Amniotic stem cell (primary cell): ENCODE measurements at places on chromosomes 7 and 10.

- DNase-seq: no peak
These were observed 4.7 kb upstream of the DEPP1 start for GRCh38 chr10:44983066-44983894.

DNA sequence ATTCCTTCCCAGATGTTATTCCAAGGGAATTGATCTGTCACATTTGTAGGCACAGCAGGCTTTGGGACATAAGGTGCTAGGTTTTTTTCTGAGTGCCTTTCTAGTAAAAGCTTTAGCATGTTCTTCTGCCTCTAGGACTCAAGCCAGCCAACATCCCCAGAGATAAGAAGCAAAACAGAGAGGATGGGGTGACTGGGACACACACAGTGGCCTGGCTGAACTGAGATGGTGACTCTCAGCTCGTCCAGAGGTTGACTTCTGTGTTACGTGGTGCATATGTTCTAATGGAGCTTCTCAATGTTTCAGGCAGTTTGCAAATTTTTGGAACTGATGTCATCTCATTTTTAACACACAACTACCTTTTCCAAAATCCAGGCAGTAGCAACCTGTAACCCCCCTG lies 188.1 kb upstream of the CELF2 start:
- DNase-seq: no peak

DNA sequence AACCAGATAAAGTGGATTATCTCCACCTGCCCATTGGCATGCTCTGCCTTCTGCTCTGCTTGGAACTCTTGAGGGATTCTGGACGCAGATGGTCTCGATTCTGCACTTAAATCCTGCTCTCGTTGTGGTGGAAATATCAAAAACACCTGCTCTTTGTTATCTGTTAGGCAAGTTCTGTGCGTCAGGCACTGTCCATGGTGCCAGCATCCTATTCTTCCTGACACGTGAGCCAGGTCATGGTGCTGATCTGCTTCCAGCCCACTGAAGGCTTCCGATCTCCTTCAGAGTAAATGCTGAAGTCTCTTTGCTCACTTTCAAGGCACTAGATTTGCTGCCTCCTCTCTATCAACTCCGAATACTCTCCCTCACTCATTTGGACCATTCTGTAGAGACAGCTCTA lies 505.6 kb downstream of the HTR7 start:
- DNase-seq: no peak

- no peak for DNase-seq
These were observed 249.8 kb downstream of the TRIL start for GRCh38 chr7:28708033-28708951.

GRCh38 chr10:50600286-50600685 lies 23.5 kb downstream of the SGMS1 start:
- DNase-seq: no peak

DNA sequence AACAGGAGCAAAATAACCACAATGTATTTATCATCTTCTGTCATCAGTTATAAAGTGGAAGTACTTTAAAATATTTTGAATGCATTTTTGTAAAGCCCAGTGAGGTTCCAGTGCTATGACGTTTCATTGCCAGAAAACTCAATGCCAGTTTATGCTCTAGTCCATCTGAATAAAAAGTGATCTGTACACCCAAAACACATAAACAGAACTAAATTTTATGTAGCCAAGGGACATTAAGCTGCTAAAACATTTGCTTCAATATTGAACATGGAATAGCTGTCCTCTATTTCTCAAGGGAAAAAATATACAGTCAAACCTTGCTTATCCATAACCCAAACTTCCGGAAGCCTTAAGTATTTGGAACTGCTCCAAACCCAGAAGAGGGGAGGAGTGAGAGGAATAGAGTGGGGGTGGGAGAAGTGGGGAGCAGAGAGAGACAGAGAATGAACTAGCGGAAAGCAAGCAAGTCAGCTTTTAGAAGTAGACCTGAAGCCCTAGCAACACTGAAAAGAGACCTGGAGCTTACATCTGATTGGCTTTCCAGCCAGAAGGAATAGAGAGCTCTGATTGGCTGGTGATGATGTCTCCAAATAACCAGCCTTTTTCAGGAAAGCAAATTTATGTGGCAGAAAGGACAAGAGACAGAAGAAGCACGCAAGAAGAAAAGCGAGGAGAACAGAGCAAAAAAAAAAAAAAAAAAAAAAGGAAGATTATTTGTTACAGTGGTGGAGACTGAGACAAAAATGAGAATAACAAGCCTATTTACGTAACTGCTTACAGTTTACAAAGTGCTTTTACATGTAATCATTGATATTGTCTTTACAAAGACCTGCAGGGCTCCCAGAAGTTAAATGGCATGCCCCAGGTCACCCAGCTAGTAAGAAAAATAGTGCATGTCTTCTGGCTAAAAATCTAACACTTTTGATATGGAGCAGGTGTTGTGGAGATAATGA lies 196.0 kb downstream of the RNLS start:
- DNase-seq: peak; percentile 56

DNA sequence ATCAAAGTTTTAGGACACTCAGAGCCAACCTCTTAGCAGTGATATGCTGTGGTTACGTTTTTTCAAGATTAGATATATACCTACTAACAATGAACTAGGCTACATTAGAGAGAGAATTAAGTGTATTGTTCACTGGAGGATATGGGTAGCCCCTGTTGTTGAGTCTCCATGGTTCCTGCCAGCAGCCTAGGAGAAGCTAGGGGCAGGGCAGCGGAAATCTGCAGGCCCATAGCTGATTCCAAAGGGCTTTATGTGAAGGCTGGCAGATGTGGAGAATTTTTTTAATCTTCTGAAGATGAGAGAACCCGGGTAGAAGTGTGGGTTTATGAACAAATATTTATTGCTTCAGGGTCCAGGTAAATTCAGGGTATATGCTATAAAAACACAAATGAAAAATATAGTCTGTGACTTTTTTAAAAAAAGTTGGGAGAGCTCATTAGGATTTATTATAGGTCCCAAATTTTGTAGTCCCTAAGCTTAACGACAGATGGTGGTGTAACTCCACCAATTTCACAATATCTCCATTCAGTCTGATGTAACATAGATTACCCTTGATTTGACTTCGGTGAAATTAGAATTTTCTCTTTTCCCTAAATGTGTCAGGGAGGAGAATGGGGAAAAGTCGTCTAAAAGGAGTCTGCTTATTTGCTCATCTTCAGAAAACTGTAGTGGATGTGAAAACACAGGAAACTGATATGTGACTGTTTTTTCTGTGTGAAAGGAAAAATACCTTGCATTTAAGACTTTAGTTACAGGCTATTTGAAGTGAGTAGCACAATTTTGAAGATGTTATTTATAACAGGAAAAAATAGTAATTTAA lies 163.0 kb upstream of the PPP1R3A start:
- no peak for DNase-seq

GRCh38 chr10:99119258-99119748 lies 116.3 kb downstream of the HPSE2 start:
- DNase-seq: no peak

GRCh38 chr10:30737931-30738391 lies 108.4 kb upstream of the LYZL2 start:
- no peak for DNase-seq

GRCh38 chr10:16545116-16545736 lies 23.5 kb upstream of the C1QL3 start:
- DNase-seq: no peak

DNA sequence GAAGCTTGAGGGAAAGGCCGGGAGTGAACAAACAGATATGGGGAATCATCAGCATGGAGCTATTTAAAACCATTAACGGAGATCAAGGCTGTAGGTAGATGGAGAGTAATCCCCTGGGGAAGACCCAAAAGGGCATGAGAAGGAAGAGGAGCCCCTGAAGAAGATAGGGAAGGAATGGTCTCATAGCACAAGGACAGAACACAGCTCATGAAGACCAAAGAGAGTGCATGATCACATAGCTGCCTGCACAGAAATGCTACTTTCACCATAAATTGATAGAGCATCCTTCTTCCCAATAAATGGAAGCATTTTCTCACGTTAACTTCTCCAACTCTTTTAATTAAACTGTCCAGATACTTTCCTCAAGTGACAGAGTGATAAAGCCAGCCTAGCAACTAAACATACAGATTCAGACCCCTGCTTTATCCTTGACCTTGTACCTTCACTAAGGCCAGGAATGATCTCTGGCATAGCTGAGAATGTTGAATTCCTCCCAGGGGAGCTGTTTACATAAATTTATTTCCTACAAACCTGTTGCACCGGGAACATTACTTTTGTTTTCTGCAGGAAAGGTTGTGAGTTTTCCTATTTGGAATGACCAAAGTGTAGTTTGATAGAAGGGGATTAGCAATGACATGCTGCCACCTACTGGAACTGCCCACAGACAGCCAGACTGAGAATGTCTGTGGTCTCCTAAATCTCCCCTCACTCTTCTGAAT lies 110.8 kb upstream of the LRGUK start:
- DNase-seq: peak; percentile 14

DNA sequence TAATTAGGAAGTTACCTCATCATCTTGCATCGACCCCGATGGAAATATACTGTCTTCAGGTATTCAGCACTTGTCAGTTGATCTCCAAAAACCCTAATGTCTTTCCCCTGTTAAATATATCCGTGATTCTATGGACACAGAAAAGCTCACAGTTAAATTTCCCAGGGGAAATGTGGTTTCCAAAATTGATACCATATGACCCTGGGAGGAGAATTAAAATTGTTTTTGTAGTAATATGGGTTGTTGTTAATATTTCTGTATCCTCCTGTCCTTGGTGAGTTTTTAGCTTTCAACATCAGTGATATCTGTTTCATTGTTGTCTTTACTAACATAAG lies 132.1 kb downstream of the CELF2 start:
- no peak for DNase-seq
